Kidney glomerular epithelial cell (primary cell): ENCODE measurements at places on chromosomes 7 and 10.

- no peak for DNase-seq
These were observed 85.2 kb upstream of the PFKP start for GRCh38 chr10:2982146-2982545.

DNA sequence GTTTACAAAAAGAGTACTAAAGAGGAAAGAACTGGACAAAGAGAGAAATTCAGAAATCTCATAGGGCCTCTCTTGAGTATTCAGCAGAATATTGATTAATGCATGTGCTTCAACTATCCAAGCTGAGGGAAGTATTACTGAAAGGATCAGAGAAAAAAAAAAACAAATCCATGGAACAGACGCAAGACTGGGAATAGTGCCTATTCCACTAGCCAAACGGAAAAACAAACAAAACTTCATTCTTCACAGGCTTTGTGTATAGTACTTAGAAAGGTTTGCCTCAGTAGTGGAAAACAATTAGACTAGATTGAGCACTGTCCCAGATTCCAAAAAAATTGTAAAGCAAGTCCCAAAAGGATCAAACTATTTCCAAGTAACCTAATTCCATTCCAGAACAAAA lies 106.2 kb downstream of the TFEC start:
- no peak for DNase-seq

DNA sequence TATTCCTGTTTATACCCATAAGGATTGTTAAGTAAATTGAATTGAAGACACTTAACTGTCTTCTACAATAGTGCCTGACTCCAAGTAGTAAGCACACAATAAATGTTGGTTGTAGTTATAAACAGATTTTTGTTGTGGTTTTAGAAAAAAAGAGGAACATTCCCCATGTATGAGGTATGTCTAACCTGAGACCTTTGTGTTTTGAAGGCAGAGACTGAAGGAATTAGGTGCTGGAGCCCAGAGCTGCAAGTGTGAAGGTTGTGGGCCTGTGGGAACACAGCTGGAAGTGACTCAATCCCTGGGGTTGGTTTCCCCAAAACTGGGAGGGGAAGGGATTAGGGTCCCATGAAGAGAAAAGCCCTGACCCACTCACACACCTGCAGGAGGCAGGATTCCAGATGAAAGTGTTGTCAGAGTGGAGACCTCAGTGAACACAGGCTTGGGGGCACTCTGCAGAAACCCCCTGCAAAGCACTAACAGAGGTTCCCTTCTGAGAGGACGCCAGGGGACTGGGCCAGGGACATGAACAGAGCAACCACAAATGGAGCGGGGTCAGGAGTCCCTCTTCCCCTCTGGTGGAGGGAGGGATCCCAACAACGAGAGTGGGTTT lies 265.1 kb upstream of the KLF14 start:
- DNase-seq, result peak; percentile 60

- DNase-seq, result no peak
These were observed 358.1 kb downstream of the CRPPA start for GRCh38 chr7:16063221-16063620.

DNA sequence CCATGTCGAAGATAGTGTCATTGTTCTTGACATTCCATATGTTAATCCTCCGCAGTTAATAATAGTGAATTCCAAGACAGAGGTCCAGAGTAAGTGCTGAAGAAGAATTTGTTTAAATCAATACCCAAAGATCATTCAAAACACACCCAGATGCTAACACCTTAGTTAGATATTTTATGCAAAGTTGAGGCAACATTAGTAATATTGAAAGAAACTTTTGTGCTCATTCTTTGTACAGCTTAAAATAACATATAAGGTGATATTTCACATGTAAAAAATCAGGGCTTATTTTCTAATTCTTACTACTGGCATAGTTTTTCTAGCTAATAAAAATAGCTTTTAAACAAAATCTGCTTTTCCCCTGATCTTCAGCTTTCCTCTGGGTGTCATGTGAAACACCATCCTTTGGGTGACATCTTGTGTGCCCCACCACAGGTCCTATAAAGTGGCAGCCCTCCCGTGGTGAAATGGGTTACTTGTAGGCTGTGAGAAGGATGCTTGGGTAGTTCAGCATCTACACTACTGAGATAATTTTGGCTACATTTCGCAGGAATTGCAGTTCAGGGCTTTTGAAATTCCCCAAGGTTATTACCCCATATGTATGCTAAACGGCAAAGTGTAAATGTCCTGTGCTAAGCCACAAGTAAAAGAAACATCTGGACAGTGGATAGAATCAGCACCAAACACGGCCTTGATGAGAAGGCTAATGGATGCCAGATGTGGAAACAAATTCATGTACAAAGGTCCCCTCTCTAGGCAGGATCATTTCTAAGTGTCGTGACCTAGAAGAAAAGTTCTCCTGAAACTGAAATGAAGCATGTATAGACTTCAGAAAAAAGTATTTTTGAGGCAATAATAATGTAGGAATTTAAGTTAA lies 105.4 kb downstream of the GRM3 start:
- DNase-seq, result no peak

DNA sequence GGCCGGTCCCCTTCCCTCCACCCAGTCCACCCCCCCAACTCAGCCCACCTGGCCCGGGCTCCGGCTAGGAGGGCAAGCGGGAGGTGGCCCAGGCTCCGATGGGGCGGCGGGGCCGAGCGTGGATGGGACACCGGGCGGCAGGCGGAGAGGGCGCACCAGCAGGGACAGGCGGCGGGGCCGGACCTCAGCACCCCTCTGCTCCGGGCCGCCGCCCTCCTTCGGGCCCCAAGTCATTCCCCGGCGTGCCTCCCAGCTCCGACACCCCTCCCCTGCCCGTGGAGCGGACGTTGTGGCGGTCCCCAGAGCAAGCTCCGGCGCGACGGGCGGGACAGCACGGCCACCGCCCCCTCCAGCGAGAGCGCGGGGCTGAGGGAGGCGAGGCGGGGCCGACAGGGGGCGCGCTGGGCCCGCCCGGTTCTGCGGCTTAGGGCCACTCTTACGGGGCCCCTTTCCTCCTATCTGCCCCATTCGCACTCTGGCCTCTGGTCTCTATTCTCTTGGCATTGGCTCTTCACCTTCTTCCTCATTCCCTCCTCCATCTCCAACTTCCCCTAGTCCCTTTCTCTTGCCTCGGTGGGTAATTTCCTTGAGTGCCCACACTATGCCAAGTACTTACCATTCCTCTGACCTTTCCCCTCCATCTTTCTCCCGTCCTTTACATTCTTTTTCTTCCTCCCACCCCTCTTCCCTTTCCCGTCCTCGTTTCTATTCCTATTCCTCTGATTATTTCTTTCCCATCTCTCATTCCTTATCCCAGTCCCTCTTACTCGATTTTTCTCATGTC lies 701 bp upstream of the GBX1 start:
- DNase-seq, result no peak

DNA sequence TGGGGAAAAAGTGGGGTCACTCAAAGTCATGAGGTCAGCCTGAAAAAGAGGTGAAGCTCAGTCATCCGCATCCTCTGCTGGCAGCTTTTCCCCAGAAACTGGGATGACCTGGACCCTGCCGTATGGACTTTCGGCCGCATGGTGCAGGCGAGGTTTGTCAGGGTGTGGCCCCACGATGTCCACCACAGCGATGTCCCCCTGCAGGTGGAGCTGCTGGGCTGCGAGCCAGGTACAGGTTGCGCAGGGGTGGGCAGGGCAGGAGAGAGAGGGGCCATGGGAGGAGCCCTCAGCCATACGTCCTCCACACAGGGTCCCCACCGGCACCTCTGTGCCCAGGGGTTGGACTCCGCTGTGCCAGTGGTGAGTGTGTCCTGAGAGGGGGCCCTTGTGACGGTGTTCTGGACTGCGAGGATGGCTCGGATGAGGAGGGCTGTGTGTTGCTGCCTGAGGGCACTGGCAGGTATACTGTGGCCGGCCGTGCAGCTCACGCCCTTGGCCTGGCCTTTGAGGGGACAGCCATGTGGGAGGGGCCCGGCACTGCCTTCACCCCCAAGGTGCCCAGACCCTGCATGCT lies 23.0 kb upstream of the ZNF467 start:
- DNase-seq, result no peak

DNA sequence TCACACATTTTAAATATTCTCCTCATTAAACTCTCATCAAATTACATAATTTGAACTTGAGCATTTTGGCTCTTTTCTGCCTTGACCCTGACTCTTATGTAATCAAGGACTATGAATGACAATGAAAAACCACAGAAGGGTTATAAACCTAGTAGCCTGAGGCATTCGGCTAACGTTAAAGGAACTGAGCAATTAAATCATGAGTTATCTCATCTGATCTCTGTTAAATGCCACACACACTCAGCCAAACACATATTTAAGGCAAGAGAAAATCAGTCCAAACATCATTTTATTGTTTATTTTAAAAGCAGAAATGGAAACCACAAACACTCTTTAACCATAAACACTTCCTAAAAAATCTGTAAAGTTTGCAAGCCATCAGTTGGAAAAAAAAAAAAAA lies 204.3 kb downstream of the DGKI start:
- no peak for DNase-seq

DNA sequence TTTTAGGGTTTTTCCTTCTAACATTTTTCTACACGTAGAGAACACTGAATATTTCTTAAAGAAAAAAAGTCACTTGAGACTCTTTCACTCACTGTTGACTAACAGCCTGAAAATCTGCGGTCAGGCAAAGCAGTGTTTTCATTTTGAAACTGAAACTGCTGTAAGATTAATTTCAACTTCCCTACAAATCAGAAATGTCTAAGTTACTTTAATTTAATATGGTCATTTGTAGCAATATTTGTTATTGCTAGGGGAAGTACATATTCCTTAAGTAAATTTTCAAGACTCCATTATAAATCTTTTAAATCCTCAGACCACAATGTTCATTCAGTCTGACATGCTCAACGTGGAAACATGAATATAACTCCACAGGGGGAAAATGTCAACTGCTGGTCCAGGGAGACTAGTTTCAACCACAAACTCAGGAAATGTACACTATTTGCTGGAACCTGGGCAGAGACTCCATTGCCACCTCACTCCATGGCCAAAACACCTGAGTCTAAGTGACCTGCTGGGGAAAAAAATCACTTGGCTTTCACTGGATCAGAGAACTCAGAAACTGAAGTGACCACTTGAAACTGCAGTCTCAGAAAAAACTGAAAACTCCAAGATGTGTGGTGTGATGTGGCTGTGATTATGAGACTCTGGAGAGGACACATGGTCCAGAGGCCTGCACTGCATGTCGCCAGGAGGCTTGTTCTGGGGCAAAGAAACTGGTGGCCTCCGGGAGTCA lies 161.2 kb downstream of the TAX1BP1 start:
- DNase-seq, result peak; percentile 74

DNA sequence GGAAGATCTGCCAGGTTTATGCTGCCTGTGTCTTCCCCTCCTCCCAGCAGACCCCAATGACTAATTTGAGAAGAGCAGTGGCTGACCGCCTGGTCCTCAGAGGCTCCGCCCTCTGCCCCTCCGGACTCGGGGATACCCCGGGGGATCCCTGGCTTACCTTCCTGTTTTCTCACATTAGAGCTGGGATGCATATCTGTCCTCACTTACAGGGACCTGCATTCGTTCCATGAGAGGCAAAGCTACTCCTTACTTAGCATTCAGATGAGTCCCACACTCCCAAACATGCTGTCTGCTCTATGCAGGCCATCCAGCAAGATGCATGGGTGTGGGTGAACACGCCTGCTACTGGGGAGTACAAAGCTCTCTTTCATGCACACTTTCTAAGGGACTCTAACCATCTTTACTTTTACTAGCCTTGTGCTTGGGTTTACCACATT lies 24.0 kb downstream of the VOPP1 start:
- no peak for DNase-seq

DNA sequence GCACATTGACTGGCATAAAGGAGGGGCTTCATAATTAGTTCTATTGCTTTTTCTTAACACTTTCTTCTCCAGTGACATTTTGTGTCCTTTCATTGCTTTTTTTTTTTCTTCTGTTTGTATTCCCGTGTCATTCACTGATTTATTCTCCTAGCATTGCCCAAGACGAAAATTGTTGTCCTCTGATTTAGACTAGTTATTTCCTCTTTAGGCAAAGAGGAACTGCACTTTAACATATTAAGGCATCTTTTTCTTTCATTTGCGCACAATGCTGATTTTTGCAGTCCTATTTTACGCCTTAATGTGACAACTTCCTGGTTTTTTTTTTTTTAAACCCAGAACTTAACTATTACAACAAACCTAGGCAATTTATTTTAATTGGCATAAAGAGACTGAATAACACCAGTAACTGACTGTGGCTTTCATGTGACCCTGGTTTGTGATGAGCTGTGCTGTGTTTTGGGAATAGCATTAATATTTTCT lies 39.7 kb downstream of the ARID5B start:
- DNase-seq, result no peak

DNA sequence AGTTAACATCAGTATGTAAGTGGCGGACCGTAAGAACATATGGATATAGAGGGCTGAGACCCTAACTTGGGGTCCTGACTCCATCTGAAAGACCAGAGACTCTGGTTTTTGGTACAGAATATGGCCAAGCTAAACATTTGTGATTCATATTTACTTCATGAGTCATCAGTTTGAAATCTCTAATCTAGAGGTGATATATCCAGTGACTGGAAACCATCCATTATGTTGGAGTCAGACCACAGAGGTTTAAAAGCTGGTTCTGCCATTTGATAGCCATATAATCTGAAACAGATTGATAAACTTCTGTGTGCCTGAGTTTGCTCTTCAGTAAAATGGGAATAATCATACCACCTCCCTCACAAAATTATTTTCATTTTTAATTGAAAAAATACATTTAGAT lies 505.3 kb downstream of the SORCS3 start:
- DNase-seq, result no peak
